ENCODE measurements at places on chromosomes 16 and 17.

GRCh38 chr16:2883458-2883908 is 468 bp downstream of the FLYWCH2 start:
- DNase-seq = peak; percentile 67

DNA sequence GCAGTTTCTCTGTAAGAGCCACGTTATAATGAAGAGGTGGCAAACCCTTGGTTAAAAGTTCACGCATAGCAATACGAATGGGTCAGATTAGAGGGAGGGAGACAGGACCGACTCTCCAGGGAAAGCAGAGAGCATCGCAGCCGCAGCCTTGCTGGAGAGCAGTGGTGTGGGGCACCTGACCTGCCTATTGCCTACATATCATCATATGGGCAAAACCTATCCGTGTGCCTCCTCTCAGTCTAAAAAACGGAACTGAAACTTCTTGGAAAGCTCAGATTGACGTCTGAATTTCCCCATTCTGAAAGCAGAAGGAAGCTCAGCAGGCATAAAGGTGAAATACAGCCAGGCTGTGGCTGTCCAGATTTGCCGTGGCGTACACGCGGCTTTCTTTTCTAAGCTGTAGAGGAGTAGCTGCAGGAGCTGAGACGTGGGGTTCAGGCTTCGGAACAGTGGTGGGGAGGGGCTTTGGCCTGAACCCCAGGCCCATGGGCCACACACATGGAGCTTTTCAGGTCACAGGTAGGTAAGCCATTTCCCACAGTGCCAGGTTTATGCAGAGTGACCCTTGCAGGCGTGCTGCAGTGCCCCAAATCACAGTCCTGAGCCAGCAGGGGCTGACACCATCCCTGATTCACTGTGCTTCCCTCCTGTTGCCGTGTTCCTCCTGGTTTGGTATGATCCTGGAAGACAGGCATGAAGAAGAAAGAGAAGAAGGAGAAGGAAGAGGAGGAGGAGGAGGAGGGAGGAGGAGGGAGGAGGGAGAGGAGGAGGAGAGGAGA is 41.6 kb upstream of the TNRC6C start:
- DNase-seq = peak; percentile 20

DNA sequence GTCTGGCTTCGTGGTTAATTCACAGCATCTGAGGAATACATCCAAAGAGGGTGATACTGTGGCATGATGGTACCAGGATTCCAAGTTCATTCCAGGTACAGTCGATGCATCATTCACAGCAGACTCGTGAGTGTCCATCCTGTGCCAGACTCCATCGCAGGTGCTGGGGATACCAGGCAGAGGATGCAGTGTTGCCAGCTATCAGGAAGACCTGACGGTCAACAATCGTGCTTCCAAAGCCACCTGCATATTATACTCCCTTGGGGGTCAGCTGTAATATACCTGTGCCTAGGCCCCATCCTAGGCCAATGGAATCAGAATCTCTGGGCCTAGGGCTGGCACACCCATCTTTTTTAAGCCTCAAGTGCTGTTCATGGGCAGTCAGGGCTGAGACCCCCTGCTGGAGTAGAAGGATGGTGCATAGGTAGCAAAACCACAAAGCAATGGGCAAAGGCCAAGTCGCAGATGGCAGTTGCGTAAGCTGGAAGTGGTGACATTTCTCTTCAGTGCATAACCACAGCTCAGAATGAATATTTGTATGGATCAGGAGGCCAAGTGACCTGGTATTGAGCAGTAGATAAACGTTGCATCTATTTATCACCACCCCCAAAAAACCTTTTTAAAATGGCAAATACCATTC is 42.9 kb upstream of the C16orf78 start:
- no peak for DNase-seq

DNA sequence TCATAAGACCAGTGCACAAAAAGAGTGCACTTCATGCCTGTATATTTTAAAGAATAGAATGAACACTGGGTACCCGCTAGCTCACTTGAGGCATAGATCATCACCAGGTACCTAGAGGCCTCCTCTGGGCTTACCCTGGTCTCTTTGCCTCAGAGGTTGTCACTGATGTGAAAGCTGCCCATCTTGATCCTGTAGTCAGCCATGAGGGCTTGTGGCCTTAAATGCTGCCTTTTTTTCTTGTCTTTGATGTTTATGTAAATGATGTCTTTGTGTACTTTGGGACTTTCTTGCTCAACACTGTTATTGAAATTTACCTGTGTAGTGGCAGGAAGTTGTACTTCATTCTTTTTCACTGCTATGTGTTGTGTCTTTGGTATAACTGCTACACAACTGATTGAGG is 26.8 kb upstream of the SLC5A10 start:
- no peak for DNase-seq

GRCh38 chr17:27893841-27894503 is 807 bp upstream of the LYRM9 start:
- no peak for DNase-seq

- no peak for DNase-seq
Measured at GRCh38 chr17:68567035-68567434, 34.1 kb downstream of the FAM20A start.

DNA sequence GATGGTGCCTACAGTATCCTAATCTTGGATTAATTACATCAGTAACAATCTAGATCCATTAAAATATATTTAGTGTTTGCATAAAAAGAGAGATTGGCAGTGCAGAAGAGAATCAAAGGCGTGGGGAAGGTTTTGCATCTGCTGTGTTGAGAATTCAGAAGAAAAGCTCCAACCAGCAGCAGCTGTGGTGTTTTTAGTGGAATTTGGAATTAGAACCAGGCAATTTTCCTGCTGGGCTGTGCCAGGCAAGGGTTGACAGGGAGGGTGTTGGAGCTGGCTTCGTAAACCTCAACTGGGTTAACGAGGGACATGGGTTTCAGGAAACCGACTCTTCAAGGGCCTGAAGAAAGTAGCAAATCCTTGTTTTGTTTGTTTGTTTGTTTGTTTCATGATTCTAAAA is 107.8 kb upstream of the WSCD1 start:
- no peak for DNase-seq

DNA sequence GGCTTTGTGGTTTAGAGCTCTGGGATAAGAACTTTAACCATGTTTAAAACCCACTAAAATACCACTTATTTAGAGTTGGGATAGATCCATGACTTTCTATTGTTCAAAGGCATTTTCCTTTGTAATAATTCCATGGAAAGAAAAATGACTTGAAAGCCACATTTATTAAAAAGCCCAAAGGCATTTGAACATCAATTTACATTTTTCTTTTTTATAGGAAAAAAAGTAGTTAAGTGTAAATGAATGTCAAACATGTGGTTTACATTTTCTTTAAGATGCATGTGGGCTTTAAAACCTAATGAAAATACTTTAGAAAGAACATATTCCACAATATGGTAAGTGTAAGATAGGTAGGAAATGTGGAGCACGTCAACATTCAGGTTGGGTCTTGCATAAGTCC is 443.2 kb downstream of the TOX3 start:
- no peak for DNase-seq

DNA sequence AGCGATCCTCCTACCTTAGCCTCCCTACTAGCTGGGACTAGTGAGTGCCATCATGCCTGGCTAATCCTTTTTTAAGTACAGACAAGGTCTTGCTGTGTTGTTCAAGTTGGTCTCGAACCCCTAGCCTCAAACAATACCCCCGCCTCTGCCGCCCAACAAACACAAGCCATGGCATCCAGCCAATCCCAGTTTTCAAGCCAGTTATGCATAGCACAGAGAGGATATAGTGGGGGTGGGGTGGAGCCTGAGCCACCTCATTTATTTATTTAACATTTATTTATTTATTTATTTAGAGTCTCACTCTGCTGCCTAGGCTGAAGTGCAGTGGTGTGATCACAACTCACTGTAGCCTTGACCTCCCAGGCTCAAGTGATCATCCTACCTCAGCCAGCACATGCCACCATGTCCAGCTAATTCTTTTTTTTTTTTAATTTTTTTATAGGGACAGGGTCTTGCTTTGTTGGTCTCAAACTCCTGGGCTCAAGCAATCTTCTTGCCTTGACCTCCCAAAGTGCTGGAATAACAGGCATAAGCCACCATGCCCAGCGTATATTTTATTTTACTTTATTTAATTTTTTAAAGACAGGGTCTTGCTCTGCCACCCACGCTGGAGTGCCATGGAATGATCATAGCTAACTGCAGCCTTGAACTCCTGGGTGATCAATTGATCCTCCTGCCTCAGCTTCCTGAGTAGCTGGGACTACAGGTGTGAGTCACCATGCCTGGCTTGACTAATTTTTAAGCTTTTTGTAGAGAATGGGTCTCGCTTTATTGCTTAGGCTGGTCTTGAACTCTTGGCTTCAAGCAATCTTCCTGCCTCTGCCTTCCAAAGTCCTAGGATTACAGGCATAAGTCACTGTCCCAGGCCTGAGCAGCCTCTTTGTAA is 26.2 kb upstream of the KLHL11 start:
- no peak for DNase-seq

GRCh38 chr17:80751070-80751945 is 206.7 kb downstream of the RPTOR start:
- no peak for DNase-seq

DNA sequence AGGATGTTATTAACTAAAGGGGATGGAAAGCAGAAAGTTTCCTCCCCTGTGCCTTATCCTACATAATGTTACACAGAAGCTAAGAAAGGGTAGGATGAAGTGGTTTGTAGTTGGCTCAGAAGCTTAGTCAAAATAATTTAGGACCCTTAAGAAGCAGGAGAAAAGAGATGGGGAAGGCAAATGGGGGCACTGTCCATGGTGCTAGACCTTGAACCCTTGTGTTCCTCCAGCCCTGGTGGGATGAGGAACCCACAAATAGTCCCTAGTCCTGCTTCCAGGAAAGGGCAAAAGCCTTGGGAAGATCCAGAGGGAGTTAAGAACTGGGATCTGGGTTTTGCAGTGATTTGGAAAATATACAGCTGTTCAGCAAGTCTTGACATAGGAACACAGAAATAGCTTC is 54.5 kb downstream of the SLC5A11 start:
- DNase-seq = no peak

DNA sequence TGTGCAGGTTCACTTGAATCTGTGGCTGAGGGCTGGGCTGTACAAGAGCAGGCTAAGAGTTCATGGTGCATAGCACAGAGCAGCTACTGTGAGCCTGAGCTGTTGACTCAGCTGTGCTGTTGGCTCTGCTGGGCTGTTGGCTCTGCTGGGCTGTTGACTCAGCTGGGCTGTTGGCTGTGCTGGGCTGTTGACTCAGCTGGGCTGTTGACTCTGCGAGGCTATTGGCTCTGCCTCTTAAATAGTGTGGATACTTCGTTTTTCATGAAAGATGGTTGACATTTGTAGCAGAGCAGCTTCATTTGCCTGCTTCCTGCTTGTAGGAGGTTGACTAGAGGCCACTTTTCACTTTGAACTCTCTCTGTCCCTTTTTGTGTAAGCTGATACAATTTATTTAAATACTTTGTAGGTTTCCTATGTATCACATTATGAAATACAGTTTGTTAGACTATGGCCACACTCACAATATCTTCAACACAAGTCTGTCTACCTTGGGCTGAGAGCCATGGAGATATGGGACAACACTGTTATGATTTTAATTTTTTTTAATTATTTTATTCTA is 40.3 kb upstream of the CCNF start:
- DNase-seq = no peak

GRCh38 chr16:85416228-85417109 is 196.7 kb upstream of the GSE1 start:
- peak; percentile 50 for DNase-seq
